Stimulated activated CD8-positive, alpha-beta memory T cell treated with anti-CD3 and anti-CD28 coated beads, Interleukin-4, amount 100 ng/mL, for 4 hours (primary cell): ENCODE measurements at places on chromosomes 12 and 14.

GRCh38 chr12:78759367-78759766, 105.2 kb upstream of the SYT1 start:
- no peak for DNase-seq

DNA sequence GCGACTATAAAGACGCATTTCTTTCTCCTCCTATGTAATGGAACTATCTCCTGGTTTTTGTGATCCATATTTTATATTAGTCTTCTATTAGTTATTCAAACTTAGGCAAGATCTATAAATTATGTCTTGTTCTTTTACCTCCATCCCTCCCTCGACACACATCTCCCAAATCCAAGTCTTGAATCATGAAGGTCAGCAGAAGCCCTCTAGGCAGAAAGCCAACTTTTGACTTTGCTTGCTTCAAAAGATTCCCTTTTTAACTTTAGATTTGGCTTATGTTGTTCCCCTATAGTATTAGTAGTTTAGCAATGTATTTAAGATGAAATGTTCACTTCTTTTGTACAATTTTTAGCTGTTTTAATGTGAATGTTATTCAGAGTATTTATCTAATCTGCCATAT, 689.8 kb downstream of the SLC6A15 start:
- no peak for DNase-seq

GRCh38 chr12:122356192-122356635, 66.3 kb downstream of the CLIP1 start:
- DNase-seq, result peak; percentile 7

- no peak for DNase-seq
Measured at GRCh38 chr12:4943067-4943937, 33.6 kb downstream of the KCNA1 start.

DNA sequence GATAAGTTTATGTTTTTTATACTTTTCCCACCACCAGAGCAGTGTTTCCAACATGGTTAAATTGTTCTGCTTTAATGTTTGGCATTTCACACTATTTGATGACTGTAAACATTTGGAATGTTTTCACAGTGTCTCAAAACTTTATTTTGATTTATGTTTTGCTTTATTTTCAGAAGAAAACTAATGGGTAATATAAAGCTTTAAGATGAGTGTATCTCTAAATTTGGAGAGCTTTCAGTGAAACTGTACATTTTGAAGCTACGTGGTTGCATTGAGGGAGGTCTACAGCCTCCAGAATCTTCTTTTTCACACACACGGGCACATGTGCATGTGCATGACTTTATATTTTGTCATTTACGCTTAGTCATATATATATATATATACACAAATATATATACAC, 10.7 kb downstream of the BICD1 start:
- no peak for DNase-seq

GRCh38 chr12:69287556-69287955, 48.2 kb downstream of the CPSF6 start:
- DNase-seq, result no peak

DNA sequence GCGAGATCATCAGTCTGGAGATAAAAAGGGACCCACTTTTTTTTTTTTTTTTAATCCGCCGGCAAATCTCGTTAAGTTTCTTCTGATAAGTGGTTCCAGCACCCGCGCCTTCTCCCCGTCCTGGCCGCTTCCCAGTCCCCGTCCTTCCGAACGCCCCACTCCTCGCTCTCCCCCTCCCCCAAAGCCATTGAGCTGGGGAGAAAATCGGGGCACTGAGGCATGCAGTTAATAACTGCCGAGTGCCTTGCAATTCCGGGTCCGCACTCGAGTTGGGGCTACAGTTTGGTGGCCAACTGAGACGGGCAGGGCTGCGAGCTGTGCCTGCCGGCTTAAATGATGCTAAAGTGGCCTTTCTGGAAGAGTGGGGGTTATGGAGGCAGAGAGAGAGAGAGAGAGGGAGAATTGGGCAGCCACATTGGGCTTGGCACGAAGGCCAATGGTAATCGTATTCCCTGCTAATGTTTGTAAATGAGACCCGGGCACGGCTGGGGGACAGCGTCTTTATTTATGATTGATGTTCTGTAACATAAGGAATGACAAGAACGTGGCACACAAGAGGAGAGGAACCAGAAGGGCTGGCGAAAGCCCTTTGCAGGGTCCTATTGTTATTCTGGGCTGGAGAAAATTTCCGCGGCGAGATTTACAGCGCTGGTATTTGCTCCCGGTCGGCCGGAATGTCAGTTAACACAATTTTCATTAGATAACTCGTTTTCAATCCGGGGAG, 115.4 kb upstream of the MYL2 start:
- no peak for DNase-seq

DNA sequence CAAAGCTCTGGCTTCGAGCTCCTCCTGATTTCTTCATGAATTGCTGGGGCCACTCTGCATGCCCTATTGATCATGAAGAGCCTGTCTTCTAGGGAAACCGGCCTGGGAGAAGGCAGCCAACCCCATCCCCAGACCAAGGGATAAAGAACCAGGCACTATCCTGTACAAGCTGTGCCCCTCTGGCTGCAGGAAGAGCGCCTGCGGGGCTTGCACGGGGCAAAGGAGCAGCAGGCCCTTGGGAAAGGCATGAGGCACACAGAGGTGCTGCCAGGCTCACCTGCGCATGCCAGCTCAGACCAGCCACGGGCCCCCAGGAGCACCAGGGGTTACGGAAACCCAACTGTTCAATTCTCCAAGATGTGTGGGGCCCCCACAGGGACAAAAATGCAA, 2.1 kb downstream of the ITPK1 start:
- DNase-seq, result no peak

DNA sequence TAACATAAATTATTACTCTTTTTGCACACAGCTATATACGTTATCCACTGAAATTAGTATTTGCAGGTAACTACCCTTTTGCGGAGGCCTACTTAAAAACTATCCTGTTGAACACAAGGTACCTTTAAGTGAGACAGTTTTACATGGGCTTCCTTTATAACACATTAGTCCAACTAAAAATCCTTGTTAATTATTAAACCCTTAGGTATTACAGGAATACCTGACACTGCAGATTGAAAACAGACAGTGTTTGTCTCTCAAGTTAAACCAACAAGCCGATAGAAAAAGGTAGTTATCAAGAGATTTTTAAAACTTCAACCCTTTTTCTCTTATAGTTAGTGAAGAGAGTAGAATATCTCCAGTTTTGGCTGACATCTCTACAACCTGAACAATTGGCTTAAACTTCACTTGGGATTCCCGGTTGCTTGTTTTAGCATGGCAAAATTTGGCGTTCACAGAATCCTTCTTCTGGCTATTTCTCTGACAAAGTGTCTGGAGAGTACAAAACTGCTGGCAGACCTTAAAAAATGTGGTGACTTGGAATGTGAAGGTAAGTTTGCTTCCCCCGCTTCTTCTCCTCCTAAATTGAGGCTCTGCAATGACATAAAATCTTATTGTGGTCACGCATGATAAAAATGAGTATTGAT, at the start of gene MIA2:
MIA2 (plus strand) TSS at position 236 of the 647 bp plus-strand sequence; CDS start at position 436, 200 bp downstream.
- DNase-seq, result no peak

DNA sequence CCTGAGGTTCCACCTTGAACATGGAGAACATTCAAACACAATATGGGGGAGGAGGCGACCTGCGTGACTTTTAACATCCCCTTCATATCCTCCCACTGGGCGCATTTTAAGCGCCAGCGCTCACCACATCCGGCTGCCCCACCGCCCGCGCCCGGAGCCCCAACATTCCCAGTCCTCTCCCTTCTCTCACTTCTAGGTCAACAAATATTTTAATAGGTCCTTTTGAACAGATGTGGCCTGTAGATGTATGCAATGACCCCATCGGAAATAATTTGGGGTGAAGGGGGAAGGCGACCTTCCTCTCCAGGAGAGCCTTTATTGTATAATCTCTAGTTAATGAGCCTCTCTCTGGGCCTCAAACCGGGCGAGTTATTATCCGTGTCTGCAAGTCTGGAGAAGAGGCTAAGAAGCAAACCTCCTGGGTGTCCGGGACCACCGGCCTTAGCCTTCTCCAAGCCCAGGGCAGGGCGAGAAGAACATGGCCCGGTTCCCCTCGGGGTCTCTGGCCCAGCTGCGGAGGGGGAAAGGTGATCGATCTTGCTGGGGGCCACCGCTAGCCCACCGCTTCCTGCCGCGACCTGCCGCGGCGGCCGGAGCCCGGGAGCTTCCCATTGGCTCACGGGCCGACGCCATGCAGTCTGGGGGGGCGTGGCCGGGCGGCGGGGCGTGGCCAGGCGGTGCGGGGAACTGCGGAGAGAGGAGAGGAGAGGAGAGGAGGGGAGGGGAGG, 83.2 kb upstream of the HMGA2 start:
- peak; percentile 14 for DNase-seq
